ENCODE measurements at places on chromosomes 6 and 20. TPM values are rescaled to one million over a fixed set of nuclear protein-coding genes. Genes with fewer than 3 reads are reported as not detected.

Gene HCRTR2
- polyA plus RNA-seq = not detected

Gene SERINC1
- 157 TPM for polyA plus RNA-seq

Gene C6orf163
- 1.5 TPM for polyA plus RNA-seq

Gene FGD2
- 2.9 TPM for polyA plus RNA-seq

Gene MOG
- not detected for polyA plus RNA-seq

Gene PTCRA
- not detected for polyA plus RNA-seq

Gene EPPIN
- polyA plus RNA-seq = not detected

Gene GSTA2
- polyA plus RNA-seq = not detected

Gene TRAM2
- polyA plus RNA-seq = 23.6 TPM

- no peak for DNase-seq
Measured at GRCh38 chr20:31566658-31567379, 38.3 kb upstream of the ID1 start.

DNA sequence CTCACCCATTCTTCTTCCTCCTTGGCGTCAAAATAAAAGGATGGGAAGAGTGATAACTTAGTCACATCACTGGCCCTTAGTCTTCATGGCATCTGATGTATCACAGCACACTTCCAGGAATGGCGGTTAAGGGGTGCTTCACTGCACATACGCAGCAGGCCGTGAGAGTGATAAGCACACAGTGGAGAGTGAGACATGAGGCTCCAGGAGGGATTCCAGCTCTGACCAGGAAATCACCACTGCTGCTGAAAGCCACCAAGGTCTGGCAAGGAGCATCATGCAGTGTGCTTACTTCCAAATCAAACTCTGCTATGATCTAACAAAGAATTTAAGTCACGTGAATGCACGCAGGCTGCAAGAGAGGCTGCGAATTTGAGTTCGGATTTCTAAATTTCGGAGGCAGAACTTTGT lies 62.4 kb downstream of the ARID1B start:
- no peak for DNase-seq

DNA sequence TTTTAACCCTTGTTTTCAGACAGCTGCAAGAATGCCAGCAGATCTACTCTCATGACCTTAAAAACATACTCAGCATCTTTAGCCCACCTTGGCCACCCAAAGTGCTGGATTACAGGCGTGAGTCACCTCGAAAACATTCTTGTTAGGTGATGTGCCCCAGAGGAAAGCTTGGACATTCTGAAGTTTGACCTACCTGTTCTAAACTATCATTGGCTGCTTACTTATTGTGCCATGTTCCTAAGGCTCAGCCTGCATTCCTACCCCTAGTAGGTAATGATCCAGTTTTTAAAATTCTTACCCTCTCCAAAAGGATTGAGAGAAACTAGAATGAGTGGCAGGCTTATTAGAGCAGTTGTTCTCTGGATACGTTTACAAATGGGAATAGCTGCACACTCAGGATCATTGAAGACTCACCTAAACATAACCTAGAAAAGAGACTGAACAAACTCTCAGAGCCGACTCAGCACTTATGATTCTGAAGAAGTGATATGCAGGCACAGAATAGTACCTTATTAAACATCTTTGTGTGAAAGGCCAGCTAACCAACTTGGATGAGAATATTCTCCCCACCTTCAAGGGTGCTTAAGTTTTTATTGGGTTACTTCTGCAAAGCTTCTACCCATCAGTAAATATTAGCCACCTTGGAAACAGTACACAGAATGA lies 362.1 kb downstream of the NRN1 start:
- no peak for DNase-seq

DNA sequence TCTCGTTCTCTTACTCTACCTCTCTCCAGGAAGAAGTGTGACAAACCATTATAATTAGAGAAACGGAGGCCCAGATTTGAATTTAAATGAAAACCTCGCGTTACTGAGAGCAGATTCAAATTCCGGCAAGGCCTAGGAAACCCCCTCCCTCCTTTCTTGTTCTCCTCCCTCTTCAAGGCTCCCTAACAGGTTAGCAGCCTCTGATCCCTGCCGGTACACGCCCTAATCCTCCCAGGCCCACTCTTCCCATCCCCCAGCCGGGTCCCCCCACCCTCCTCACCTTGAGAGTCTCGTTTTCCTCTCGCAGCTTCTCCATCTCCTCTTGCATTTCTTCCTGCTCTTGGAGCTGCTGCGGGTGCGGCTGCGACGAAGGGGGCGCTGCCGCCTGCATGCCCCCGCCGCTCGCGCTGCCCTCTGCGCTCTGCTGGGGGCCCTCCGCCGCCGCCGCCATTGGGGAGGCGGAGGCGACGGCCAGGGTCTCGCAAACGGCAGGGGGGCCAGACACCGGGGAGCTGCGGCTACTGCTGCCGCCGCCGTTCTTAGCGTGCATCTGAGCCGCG lies 3.8 kb downstream of the MTCL3 start:
- DNase-seq = no peak

DNA sequence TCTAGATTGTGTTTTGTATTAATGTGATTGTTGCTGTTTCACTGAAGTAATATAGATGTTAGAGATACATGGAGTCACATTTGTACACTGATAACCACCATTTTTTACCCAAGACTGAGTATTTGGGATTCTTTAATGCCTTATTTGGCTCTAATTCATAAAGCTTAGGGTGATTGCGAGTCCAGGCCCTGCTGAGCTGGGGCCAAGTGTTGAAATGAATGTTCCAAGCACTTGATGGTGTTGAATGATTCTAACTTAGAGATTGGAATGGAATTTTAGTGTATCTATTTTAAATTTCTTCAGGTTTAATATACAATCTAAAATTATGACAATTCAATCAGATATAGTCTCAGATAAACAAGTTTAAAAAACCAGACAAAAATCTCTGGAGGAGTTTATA lies 329.4 kb upstream of the SLC35B3 start:
- no peak for DNase-seq

DNA sequence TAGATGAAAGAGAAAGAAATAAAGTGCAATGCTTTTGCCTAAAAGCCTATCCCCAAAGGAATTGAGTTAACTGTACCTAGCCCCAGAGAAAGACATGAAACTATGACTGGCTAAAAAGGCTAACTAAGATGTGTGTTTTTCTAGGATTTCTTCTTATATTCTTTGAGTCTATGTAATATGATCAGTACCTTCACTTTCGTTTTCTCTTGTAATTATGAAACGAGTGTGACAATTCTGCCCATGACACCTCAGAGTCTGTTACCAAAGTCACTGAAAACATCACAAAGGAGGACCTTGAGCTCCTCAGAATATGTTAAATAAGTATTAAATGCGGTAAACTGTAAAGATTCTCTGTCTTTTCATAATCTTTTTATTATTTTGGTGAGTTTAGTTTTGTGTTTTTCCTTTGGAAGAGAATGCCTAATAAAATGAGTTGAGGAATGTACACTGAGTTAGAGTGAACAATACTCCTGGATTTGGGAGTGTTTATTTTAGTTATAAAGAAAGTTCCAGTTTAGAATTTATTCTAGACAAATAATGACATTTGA lies 141.3 kb downstream of the FUT9 start:
- no peak for DNase-seq

DNA sequence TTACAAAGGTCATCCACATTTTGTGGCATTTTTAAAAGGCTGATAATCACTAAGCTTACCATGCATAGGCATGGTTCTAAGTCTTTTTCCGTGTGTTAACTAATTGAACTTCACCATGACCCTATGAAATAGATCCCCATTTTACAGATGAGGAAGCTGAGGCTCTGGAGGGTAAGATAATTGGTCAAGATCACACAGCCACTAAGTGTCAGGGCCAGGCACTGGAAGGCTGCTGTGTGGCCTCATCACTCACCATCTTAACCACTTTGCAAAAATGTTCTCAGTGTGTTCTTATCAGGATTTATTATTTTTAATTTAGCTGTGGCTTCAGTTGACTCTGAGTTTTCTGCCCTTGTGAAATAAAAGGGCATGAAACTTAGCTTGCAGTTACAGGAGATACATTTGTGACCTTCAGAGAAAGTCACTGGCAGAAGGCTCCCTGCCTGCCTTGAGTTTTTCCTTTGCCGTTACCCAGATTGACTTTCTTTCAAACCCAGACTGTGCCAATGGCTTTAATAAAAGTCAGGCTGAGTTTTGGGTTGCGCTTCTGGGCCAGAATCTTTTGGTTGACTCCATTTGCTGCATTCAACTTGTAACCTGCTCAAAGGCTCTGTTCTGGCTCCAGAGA lies 82.0 kb downstream of the EZR start:
- no peak for DNase-seq

- DNase-seq = no peak
Measured at GRCh38 chr20:37945091-37945547, 42.2 kb downstream of the VSTM2L start.

- no peak for DNase-seq
Measured at GRCh38 chr20:35552914-35553313, 11.0 kb downstream of the ERGIC3 start.

DNA sequence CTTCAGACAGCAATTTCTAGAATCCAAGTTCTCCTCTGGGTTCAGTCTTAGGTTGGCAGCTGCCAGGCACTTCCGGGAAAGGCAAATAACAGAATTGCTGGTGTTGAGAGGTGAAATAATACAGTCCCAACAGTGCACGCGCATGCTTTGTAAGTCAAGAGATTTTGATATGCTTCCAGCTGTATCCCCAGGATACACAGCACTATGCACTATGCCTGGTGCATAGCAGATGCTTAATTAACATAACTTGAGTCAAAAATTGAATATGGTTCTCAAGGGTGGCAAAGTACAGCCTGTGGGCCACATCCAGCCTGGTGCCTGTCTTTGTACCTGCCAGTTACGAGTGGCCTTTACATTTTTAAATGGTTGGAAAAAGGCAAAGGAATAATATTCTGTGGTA lies 18.9 kb upstream of the PMEPA1 start:
- no peak for DNase-seq

- DNase-seq = no peak
Measured at GRCh38 chr20:62734326-62734725, 25.7 kb downstream of the NTSR1 start.

GRCh38 chr6:37558168-37558567 lies 58.5 kb upstream of the CCDC167 start:
- no peak for DNase-seq

GRCh38 chr6:163201855-163202254 lies 212.7 kb upstream of the QKI start:
- DNase-seq = no peak

GRCh38 chr20:49513009-49513408 lies 30.5 kb upstream of the KCNB1 start:
- DNase-seq = no peak

GRCh38 chr6:34894693-34895092 lies 5.6 kb downstream of the ANKS1A start:
- DNase-seq = no peak

GRCh38 chr6:27669624-27670301 lies 196.9 kb upstream of the ZNF184 start:
- DNase-seq = no peak

- no peak for DNase-seq
Measured at GRCh38 chr20:2329286-2329685, 33.5 kb downstream of the TGM3 start.

GRCh38 chr20:49275216-49275615 lies 2.6 kb downstream of the ZNFX1 start:
- DNase-seq = no peak

DNA sequence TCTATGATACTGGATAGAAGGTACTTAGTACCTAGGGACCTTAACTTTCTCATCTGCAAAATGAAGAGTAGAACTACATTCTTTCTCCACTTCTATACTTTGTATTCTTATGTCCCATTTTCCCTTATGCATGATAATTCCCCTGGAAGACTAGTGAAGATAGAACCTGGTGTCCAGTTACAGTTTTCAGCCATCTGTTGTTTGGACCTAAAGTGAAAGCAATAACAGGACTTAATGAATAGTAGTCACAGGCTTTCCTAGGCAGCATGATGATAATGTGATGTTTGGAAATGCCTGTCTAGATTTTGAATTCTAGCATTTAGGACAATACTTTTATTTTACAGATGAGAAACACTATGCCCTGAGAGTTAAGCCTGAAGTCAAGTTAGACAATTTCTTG lies 153.8 kb downstream of the RIMS1 start:
- DNase-seq = no peak

- DNase-seq = no peak
Measured at GRCh38 chr6:86152546-86152945, 509.9 kb upstream of the SYNCRIP start.
